NCI-H146 (cell line): ENCODE measurements at places on chromosomes 7 and 10.

DNA sequence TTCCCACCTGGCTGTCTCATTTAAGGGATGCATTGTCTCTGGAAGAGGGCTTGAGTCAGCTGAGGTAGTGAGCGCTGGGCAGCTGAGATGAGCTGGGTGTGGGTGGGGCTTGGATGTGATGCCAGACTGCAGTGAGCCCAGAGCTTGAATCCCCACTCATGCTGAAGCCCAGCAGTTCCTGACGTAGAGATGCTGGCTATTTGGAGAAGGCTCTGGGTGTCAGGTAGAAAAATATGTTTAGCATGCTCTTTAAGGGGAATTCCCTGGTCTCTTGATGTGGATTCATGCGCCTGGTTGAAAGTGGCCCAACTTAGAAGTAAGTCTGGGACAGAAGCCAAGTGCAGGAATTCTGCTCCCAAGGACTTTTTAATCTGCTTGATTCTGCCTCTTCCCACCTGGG lies 241.5 kb upstream of the IGFBP3 start:
- no peak for DNase-seq

GRCh38 chr10:111756217-111757061 lies 427.1 kb downstream of the GPAM start:
- DNase-seq, result peak; percentile 22

DNA sequence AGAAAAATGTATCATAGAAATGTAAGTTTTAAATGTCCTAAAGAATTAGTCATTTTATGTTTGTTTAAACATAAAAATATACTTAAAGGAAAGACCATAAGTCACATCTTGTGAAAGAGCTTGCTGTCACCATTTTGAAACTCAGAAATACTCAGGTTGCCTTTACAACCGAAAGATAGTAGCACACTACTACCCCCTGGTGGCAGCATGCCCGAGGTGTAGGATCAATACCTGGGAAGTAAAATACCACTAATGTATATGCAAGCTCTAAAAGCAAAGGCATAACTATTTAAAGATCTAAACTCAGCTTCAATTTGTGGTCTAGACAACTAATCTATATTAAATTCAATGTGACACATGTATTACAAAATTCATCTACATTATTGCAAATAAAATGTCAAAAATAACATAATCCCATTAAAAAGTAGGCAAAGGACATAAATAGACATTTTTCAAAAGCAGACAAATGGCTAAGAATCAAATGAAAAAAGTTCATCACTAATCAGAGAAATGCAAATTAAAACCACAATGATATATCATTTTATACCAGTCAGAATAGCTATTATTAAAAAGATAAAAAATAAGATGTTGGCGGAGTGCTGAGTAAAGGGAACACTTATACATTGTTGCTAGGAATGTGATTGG lies 47.7 kb upstream of the FGL2 start:
- peak; percentile 70 for DNase-seq

- DNase-seq, result peak; percentile 19
Observed at GRCh38 chr10:91103384-91104192, 116.9 kb upstream of the PCGF5 start.

DNA sequence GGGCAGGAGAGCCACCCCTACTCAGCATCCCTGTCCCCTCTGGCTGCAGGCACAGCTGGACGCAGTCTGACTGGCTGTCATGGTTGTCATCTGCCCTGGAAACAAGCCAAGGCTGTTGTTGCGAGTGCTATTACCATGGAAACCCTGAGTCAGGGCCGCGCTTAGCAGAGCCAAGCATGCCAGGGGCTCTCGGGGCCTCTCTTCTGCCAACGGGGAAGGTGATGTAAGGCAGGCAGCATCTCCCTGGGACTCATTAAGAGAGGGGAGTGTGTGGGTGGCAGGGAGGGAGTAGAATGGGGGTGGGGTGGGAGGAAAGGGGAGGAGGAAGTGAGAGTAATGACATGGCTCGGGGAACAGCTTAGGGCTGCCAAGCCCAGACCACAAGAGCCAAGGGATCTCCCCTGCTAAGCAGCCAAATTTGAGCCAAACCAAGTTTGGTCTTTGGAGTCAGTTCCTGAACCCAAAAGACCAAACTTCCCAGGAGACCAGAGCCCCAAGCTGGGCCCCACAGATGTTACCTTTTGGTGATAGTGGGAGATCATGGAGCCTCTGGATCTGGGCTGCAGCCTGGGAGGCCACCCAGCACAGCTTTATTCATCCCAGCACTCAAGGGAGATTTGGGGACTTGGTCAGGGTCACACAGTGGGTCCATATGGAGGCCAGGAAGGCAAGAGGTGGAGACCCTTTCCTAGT lies 67.6 kb downstream of the TMEM130 start:
- peak; percentile 34 for DNase-seq

- no peak for DNase-seq
Observed at GRCh38 chr10:112295853-112296830, 12.9 kb downstream of the TECTB start.

DNA sequence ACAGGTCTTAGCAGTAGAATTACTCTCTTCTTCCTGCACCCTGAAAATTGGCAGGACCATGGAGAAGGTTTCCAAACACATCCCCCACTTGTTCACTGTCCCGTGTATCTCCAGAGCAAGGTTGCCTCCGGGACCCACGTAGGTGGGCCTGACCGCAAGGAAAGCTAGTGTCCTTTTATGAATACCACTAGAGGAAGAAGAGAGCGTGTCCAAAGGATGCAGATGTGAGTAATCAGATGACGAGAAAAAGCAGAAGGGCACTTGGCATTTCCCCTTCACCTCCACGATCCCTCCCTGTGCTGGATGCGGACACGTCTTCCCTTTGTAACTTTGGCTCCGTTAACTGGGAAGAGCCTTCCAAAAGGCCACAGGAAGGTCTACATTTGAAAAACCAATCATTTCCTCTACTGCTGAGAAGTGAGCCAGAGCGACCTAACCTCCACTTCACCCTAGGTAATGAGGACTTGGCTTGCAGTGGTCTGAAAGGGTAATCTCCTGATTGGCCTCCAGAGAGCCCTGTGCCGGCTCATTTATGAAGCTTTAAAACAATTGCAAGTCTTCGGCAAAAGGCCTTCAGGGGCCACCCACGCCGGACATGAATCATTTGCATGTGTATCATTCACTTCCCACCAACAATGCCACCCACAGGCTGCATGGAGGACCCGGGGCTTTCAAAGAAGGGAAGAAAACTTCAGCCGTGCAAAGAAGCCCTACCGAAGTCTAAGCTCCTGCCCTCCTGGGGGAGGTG lies 55.4 kb downstream of the LYZL1 start:
- no peak for DNase-seq

DNA sequence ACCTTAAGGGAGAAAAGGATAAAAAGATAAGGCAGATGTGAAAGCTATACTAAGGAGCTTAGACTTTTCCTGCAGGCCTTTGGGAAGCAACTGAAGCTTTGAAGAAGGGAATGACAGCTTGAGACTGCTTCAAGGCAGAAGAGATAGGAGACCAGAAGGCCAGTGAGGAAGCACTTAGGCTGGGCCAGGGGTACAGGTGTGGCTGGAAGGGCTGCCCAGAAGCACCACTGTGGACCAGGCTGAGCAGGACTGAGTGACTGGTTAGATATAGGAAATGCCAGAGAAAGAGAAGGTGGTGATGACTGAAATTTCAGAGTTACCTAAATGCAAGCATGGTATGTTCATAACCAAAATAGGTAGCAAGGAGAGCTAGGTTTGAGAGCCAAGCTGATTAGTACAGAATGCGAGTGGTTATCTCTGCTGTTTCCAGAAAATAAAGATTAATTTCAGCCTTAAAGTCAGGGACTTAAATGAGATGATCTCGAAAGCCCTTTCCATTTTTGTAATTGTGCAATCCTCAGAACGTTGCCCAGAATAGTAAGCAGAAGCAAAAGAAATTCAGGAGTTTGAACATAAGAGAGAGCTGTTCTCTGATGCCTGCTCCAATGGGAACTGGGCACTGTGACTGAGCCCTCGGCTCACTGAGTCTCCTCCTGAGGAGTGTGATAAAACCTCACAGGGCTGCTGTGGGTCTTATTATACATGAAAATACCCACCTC lies 54.9 kb downstream of the MET start:
- DNase-seq, result no peak

DNA sequence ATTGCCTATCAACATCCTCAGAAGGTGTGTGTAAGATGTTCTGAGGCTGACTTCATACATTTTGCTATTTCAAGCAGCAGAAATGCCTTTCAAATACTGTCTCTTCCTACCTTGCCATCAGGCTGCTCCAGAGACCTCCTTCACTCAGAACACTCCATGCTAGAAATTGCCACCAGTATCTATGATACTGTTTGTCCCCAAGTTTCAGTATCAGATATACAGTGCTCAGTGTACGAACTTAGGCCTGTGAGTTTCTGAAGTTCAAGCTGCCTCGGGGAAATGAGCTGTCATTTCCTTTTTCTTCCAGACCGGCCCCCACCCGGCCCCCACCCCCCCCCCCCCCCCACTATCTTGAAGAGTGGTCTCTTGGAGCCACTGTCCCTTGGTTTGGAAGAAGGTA lies 373.4 kb upstream of the CHRM2 start:
- DNase-seq, result no peak

DNA sequence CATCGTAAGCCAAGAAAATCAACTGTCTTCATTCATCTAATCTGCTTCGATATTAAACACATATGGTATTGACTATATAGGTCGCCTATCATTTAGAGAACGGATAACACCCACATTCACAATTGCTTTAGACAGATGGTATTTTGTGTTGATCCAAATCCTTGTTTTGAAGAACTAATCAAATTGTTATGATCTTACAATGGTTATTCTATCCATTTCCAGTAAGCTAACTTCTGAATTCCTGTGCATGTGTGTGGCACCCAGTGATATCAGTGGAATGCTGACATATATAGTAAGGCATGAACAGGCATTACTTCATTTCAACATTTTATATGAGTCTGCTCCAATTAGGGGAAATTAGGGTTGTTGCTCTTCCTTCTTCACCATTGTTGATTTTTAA lies 98.8 kb downstream of the SEMA3E start:
- DNase-seq, result no peak

GRCh38 chr10:4053940-4054339 lies 268.9 kb upstream of the KLF6 start:
- no peak for DNase-seq

GRCh38 chr10:69870591-69870990 lies 68.9 kb downstream of the COL13A1 start:
- no peak for DNase-seq

- no peak for DNase-seq
Observed at GRCh38 chr7:139095194-139095659, 14.3 kb downstream of the ZC3HAV1 start.

DNA sequence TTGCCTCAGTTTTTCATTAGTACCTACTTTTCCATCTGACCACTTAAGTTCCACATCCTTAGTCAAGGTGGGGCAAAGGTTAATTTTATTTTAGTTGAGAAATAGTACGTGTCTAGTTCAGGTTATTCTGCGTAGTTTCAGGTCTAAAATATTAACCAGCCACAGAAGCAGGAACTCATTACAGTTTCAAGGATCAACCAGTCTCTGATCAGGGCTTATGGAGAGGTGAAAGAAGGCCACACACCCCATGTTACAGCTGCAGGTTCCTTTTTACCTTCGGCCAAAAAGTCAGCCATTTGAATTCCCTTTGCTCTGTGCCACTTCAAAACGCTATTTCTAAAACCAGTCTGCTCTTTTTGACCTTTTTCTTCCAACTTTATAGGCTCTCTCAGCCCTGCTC lies 134.2 kb downstream of the CTTNBP2 start:
- DNase-seq, result no peak

GRCh38 chr7:116998567-116999175 lies 45.4 kb downstream of the ST7 start:
- no peak for DNase-seq

DNA sequence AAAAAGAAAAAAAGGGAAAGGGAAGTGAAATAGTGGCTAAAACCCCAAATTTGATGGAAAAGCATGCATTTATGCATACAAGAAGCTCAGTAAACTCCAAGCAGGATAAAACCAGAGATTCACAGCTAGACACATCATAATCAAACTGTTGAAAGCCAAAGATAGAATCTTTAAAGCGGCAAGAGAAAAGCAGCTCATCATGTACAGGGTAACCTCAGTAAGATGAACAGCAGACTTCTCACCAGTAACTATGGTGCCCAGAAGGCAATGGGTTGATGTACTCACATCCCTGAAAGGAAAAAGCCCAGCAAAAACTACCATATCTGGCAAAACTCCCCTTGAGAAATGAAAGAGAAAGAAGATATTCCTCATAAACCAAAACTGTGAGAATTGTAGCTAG lies 60.4 kb downstream of the TPST1 start:
- peak; percentile 13 for DNase-seq

DNA sequence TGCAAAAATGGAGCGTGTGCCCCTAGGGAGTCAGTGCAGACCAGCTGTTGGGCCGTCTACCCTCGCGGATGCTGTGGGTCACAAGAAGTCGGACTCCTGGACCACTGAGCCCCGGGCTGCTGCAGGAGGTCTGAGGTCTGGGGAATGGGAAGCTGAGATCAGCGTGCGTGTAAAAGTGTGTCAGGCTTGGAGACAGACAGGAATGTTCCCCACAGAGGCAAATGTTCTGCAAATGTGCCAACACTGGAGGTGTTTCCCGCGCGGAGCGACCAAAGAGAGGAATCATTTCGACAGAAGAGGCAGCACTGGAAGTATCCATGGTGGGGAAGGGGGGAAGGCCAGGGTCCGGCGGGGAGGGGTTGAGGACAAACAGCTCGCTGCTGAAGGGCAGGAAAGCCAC lies 643.8 kb upstream of the MGMT start:
- no peak for DNase-seq

- DNase-seq, result peak; percentile 24
Observed at GRCh38 chr10:35150308-35150707, 23.7 kb downstream of the CREM start.

- DNase-seq, result no peak
Observed at GRCh38 chr10:95308389-95309302, 17.8 kb upstream of the PDLIM1 start.

GRCh38 chr7:100483090-100483721 lies 521 bp upstream of the NYAP1 start:
- peak; percentile 51 for DNase-seq

DNA sequence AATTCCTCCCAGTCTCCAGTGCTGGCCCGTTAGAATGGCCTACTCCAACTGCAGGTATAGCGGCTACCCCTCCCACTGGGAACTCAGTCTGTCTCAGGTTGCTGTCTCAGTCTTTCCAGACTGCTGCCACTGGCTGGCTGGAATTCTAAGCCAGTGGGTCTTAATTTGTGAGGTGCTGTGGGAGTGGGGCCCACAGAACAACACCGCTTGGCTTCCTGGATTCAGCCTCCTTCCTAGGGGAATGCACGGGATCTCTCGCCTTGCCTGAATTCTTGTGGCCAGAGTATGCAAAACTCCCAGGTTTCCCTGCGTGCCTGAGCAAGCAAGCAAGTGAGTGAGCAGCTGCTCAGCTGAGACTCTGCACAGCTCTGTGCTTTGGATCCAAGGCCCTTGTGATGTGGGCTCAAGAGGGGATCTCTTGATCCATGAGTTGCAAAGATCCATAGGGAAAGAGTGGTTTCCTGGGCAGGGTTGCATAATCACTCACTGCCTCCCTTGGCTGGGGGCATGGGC lies 41.5 kb upstream of the GPR141 start:
- DNase-seq, result no peak

DNA sequence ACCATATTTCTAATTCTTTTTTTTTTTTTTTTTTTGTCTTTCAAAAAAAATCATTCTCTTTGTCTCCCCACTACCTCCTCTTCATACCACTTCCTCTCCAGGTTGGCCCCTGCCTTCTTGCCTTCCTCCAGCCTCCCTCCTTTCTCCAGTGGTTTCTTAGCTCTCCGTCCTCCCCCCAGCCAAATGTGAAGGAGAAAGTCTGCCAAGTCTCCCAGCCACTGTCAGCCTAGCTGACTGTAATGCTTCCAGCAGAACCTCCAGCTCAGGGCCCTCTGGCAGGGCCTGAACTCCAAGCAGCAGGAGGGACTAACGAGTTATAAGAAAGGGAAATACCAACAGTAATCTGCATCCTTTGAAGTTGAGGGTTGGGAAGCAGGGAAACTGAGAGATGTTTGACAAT lies 35.5 kb upstream of the BICC1 start:
- no peak for DNase-seq

GRCh38 chr10:48192881-48193450 lies 81.5 kb downstream of the FRMPD2 start:
- DNase-seq, result no peak
